ENCODE measurements at places on chromosomes 16 and 17.

- no peak for DNase-seq
Observed at GRCh38 chr17:50672831-50673551, 34.7 kb downstream of the ANKRD40 start.

DNA sequence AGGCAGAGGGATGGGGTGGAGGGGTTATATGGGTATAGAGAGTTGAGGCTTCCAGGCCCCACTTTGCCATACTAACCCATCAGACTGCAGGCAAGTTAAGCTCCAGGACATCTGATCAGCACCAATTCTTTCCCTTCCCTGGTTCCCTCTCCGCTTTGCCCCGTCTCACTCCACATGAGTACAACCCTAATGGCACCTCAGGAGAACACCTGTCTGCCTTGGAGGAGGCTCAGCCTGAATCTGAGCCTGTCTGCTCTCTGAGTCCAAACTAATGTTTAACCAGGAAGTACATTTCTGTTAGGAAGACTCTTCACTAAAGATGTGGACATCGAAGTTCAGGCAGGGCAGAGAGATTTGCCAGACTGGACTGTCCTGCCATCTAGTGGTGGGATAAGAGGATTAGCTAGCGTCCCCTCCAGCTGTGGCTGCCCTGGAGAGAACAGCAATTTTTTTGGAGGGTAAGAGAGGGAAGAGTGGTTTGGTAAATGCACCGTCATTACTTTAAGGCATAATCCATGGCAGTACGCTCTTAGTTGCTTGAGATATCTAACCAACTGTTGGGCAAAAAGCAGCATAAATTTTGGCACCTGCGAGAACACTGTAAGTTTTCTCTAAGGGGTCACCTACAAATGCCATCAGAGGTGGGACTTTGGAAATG, 29.2 kb upstream of the LRRC75A start:
- DNase-seq: peak; percentile 71

DNA sequence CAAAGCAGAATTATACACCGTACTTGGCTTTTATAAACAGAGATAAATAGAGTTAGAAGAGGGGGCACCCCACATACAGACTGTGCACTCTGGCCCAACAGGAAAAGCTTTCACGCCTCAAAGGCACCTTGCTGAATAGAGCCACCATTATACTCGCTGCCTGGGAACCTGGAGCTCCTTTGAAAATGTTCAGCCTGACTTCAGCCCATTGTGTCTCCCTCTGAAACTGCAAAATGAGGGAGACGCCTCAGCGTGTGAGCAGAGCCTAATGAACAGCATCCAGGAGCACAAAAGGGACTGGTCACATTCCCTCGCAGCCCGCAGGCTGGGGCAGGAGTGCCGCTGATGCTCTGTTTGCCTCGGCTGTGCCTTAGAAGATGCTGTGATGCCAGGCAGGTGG, 46.3 kb downstream of the ABCC12 start:
- DNase-seq: no peak

DNA sequence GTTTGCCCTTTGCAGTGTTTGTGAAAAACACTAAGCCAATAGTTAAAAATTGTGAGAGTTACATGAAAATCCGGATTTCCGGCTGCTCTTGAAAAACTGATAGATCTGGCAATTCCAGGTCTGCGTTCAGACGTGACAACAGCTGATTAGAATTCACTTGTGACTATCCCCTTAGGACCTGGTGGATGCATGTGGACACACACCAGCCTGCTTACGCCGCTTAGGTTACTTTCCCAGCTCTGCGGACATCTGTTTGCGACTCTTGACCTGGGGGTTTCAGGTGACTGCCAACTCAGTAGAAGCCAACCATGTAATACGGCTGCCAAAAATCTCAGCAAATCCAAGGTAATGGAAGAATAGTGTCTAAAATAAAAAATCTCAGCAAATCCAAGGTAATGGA, 24.3 kb downstream of the VPS53 start:
- no peak for DNase-seq

- DNase-seq: no peak
Observed at GRCh38 chr16:88815901-88816589, 4.3 kb upstream of the APRT start.

DNA sequence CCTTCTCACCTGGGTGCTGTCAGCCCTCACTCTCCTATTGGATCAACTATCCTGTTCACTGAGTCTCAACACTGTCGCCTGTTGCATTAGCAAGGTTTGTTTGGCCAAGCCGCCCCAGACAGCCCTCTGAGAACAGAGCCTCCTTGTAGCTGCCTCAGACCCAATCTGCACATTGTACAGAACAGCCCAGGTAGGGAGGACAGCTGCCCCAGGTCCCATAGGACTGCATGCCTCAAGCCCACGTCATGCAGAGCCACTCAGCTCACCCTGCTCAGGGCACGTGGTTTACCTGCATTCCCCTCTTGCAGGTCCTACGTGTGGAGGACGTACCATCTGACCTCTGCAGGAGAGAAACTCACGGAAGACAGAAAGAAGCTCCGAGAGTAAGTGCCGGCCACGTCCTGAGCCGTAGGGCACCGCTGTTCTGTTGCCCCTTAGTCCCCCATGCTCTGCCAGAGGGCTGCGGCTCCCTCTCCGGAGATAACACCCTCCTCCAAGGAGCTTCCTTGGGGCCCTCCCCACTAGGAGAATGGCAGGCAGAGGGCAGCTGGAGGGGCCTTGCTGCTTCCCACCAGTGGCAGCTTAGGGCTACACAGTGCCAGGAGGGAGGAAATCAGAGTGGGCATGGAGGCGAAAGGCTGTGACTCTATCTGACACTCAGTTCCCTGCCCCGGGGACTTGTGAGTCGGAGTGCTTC, 2.8 kb downstream of the SNRNP25 start:
- no peak for DNase-seq

DNA sequence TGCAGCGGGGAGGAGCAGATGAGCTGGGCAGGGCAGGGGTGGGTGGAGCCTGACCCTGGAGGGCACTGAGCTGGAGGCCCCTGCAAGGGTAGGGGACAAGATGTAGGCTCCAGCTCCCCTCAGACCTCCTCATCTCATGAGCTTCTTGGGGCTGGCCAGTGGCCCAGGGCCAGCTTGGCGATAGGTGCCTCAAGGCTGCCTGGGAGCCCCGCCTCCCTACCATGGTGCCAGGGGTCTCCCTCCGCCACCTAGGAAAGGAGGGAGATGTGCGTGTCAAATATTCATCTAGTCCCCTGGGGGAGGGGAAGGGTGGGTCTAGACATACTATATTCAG, 3.9 kb downstream of the HIRIP3 start:
- no peak for DNase-seq

DNA sequence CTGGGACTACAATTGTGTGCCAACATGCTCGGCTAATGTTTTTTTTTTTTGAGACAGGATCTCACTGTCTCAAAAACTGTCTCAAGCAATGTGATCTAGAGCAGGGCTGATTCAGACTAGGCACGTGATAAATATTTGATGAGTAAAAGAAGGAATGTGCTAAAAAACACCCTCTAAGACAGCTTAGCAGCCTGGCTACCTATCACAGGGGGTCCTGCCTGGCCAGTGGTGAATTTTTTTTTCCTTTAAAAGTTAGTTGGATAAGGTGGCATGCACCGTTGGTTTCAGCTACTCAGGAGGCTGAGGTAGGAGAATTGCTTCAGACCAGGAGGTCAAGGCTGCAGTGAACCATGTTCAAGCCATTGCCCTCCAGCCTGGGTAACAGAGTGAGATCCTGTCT, 14.8 kb upstream of the GPATCH8 start:
- no peak for DNase-seq

DNA sequence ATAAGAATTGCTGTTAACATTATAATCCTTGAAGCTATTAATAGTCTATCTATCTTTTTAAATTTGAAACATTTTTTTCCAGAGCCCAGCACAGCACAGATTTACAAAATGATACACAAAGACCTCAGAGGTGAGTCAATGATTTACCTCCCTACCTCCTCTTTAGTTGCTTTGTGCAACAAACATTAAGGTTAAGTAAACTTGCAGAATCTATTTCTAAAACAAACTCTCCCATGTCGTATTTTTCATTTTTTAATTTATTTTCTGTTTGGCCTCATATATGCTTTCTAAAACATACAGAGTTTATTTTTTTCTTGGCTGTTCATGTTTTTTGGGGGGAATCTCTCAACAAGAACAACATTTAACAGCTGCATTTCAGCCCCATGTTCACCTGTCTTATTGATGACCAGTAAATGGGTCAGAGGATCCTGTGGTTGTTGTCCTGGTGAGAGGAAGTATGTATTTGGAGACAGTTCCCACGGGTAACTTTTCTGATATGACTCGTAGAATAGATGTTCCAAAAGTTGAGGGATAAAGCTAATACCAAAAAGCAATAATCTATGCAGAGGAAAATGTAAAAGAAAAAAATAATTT, 42.6 kb downstream of the ABCA9 start:
- no peak for DNase-seq

DNA sequence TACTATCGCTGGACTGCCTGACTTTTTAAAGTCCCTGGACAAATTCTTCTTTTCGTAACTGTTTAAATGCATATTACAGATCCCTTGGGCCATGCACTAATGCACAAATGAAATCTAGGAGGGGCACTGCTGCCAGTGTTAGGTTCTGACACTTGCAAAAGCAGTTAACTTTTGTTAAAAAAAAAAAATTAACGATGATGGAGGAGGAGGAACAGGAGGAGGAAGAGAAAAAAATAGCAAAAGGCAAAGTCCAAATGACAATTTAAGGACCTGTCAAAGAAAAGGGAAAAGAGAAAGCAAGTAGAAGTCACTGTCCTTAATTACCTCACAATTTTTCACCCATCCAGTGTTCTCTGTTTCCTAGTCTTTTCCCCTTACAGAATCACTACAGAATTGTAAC, 97.8 kb upstream of the CORO6 start:
- no peak for DNase-seq

DNA sequence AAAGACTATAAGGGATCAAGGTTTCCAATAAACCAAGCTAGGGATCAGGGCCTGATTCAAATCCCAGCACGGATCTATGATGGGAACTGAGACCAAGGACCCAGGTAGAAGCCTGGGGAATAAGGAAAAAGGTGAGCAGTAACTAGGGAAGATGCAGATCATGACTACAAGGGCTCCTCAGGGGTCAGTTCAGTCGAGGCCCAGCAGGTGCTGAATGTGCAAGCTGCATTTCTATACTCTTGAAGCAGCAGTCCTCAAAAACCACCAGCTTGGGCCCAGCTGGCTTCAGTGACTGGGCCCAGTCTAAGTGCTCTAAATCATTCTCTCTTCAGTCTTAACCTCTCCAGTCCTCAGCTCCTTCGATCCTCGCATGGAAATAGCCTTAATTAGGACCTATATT, 228.8 kb upstream of the AXIN2 start:
- DNase-seq: no peak

DNA sequence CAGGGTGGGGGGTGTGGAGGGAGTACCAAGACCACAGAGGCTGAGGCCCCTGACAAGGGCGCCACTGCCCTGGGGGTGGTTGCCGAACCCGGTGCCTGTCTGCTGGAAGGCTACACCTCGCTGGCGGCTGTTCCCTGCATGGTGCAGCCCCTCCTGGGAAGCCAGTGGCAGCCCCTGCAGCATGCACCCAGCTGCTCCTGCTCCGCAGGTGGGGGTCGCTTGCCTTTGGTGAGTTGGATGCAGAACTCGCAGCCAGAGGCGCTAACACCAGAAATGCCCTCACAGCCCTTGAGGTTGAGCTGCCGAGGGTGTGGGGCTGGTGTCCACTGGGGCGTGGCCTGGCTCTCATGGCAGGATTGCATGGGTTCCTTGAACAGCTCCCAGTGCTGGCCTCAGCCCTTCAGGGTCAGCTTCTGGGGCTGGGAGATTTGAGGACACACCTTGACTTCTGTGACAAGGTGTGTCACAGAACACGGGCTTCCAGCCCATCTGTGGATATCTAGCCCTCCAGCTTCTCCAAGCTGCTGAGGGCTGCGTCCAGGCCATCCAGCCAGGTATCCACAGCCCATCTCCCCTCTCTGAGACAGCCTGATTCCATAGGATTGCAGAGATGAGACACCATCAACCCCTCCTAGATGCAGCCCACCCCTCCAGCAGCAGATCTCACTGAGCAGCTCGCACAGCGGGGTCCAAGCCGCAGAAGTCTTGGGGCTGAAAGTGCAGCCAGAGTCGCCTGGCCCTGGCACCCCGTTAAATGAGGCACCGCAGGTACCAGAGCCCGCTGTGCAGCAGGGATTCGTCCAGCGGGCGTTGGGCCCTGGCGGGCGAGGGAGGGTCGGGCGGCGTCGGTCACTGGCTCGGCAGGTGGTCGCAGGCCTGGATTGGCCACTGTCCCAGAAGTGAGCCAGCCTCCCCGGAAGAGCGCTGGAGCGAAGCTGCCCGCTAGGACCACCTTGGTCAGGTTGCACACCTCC, 586.3 kb downstream of the KCNJ18 start:
- no peak for DNase-seq

- DNase-seq: peak; percentile 35
Observed at GRCh38 chr16:48901712-48902374, 291.9 kb upstream of the N4BP1 start.

DNA sequence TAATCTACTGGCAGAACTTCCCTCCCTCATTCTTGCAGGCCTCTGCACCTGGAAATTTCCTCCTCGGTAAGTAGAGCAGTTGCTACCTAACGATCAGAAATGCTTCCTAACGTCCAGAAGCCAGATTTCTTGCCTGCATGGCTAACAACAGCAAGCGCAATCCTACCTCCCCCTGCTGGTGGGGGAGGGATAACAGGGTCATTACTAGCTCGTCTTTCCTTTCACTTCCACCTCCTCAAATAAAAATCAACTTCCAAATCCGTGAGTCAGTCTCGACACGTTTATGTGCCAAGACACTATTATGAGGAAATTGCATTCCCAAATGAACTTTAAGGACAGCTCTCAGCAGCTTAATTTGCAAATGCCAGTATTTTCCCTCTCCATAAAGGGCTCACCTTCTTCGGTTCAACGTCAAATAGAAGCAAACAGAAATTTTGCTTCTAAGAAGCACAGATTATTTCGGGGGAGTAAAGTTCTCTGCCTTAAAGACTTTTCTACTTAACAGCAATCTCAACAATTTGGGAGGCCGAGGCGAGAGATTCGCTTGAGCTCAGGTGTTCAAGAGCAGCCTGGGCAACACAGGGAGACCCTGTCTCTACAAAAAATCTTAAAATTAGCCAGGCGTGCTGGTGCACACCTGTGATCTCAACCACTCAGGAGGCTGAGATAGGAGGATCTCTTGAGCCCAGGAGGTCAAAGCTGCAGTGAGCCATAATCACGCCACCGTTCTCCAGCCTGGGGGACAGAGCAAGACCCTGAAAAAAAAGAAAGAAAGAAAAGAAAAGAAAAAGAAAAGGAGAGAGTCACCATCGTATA, 188.6 kb upstream of the PSMD7 start:
- no peak for DNase-seq

DNA sequence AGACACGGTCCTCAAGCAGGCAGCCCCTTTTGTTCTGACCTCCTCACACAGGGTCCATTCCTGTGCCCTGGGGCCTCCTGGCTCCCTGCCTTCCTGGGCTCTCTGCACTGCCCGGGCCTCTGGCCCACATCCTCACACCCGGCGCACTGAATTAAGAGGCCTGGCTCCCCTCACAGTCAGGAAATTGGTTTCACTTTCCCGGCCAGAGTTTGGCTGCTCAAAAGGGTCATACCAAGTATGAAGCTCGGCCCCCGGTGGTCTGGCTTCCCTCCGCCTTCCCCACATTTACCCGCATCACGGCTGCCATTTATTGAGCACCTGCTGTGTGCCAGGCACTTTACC, 220.0 kb downstream of the NTN1 start:
- DNase-seq: no peak

DNA sequence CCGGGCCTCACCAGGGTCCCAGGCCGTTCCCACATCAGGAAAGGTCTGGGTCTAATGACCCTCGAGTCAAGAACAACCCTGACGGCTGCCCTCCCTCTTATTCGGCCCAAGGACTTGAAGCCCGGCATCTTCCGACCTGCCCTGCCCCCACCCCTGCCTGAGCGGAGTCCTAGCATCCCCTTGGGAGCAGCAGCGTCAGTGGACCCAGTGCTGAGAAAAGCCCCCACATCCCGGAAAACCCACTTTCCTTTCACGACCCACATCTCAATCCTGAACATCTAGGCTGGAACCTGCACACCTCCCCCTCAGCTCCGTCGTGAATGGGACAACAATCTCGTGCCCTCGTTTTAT, 769 bp downstream of the TMEM88 start:
- DNase-seq: no peak

All from NCI-H510A (cell line).